ENCODE measurements at places on chromosomes 11 and 22.
A peak's percentile ranks its signal among the peaks of the same experiment; 100 is the strongest.

DNA sequence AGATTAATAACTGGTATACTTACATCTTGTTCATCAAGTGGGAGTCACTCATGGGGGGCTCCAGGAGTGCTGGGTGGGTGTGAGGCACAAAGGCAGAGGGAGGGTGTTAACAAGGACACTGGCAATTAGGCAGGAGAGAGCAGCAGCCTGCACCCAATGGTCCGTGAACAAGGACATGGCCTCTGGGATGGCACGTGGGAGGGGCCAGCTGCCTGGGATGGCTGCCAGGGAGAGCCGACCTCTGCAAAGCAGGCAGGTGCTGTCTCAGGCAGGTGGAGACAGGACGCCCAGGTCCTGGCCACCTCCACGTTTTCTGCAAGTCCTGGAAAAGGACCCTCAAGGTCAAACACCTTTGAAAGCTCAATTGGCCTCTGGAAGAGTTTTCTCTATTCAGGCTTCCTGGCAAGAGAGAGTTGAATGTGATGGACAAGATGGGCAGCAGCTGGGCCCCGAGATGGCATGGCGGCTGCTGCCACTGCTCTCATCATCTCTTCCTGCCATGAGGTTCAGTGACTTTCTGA lies 257.1 kb downstream of the BUD13 start:
- DNase-seq = no peak

DNA sequence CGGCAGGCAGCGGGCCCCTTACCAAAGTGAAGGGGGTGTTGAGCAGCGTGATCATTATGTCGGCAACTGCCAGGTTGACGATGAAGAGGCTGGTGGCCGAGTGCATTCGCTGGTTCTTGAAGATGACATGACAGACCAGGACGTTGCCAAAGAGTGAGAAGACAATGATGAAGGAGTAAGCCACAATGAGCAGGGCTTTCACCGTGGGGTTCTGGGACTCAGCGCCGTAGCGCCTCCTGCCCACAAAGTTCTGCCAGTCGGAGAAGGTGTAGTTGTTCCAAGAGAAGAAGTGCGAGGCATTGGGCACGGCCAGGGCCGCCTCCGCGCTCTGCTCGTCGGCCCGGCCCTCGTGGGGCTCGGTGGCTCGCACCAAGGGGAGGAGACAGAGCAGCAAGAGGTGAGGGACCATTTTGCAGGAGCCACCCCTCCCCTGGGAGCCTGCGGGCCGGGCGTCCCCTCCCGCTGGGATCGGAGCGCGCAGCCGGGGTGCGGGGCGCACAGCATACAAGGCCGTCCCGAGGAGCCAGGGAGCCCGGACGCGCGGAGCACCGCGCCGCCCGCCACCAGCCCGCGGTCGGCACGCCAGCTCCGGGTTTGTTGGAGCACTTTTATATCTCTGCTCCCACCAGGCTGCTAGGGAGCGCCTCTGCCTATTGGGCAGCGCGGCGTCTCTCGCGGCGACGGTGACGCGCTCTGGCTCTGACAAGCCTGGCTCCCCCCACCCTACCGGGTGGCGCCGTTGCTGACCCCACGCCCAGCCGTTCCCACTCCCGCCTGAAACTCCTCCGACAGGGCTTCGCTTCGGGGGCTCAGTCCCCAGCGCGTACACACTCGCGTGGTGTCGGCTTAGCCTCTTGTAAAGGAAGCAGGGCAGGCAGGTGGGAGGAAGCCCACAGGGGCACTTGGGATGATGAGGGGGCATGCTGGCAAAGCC lies at the start of gene GPR83:
Gene GPR83 (minus strand): TSS at position 581 of the 934 bp plus-strand sequence. CDS start 172 bp downstream, at position 409.
- DNase-seq = no peak

DNA sequence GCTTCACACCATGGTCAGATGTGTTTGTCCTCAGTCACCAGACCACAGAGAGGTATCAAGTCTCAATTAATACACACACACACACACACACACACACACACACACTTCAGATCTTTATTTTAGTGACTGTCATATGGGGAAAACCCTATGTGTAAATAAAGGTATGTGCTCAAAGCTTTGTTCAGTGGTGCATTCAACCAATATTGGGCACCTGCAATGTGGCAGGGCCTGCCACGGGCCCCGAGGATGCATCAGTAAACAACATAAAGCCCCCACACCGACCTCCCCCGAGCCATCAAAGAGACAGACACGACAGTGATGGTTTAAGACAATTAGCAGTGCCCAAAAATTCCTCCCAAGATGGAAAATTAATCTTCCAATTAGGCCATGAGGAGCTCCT lies 51.6 kb downstream of the SHANK2 start:
- no peak for DNase-seq

GRCh38 chr11:77038029-77038824 lies 4.0 kb downstream of the B3GNT6 start:
- no peak for DNase-seq

- no peak for DNase-seq
Measured at GRCh38 chr22:40477683-40478337, 107.4 kb downstream of the SGSM3 start.

DNA sequence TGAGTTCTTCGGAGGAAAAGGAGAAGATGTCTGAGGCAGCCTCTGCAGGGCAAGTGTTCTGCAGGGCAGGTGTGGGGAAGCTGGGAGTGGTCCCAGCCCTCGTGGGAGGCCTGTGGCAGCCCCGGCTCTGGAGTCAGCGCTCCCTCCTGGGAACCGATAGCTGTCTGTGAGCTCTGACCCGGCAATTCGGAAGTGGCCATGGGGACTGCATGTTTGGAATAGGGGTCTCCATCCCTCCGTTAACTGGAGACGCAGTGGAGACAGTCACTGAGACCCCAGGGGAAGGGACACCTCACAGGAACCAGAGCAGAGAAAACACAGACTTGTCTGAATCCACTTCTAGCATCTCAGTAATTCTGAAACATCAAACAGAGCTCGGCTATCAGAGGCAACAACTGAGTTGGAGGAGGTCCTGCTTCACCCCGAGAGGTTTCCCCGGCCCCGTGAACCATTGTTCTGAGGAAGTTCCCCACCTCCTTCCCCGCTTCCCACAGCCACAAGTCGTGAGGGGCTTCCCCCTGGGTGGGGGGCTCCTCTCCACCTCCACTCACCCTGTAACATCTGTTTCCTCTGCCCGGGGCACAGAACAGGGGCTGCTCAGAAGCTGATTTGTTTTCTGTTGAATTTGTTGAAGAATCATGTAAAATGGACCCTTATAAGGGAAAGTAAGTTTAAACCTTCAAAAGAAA lies 99.6 kb downstream of the BRD1 start:
- DNase-seq = no peak

DNA sequence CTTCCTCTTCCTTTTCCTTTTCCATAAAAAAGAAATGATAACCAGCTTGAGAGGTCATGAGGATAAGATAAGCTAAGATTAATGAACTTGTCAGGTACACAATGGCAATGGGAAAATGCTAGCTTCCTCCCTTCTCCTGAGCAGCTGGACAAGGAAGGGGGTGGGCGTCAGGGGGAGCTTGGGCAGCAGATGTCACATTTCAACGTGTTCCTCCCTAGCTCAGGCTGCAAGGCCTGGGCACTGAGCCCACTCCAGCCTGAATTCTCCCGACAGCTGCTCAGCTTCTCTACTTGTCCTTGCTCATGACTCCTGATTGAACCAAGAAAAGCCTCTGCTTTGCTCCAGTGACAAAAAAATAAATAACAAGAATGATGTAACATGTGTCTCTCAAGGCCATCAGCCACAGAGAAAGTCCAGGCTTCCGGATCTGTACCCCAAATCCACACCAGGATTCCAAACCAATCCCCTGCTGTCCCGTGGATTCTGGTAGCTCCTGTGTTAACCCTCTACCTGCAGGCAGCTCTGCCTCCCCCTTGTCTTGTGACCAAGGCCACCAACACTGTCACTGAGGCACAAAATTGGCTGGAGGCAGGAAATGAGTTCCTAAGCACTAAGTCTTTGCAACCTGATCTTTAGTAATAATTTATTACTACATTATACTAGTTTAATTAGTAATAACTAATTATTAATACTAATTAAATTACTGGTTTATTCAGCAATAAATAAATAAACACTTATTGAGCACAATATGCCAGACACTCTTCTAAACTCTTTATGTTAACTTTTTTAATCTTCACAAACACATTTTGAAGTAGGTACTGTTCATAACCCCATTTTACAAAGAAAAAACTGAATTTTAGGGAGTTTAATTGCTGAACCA lies 146.5 kb downstream of the CCDC34 start:
- DNase-seq = no peak

- DNase-seq = peak; percentile 81
Measured at GRCh38 chr22:28442264-28442710, 237.4 kb downstream of the TTC28 start.

DNA sequence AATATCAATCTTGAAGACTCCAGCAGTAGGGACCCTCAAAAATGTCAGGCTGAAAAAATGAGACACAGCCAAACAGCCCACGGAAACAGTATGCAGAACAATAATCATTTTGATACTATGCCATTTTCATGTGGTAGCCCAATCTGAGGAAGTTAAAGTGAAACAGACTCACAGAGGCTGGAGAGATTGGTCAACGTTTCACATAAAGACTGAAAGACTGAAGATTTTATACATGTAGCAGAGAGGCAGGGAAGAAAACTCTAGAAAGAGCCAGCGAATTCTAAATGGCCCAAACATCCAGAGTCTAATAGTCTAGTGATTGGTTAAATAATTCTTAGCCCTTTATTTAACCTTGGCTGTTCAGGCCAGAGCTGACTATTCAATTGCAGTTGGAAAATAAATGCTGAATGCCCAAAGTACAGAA lies 49.4 kb downstream of the MAML2 start:
- no peak for DNase-seq

DNA sequence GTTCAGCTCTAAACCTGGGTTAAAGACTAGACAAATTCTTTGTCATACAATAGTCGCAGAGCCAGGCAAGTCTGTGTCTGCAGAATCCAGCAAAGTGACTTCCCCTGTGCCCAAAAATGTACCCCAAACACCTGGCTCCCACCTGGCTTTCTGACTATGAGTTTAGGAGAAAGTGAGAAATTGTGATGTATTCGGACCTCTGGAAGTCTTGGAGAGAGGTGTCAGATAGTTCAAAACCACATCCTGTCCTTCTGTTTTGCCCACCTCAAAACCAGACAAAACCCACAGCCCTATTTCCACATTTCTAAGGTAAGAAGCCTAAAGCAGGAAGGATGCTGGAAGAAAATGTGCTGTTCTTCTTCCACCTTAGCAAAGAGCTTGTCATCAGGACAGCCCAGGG lies 63.8 kb upstream of the CLMP start:
- DNase-seq = no peak

GRCh38 chr11:111777094-111778046 lies 11.2 kb upstream of the PPP2R1B start:
- no peak for DNase-seq

- no peak for DNase-seq
Measured at GRCh38 chr11:32033067-32033466, 57.8 kb upstream of the RCN1 start.

GRCh38 chr22:33652615-33653014 lies 267.7 kb downstream of the LARGE1 start:
- no peak for DNase-seq

DNA sequence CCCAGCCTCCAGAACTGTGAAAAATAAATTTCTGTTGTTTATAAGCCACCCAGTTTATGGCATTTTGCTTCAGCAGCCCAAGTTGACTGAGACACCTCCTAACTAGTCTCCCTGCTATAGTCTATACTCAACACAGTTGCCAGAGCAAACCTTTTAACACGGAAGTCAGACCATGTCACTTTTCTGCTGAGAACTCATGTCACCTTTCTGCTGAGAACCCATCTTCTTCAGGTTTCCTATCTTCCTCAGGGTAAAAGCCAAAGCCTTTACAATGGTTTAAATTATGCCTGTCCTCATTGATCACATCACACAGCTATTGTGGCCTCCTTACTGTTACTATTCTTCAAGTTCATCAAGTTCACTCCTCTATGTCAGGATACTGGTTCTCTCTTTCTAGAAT lies 74.3 kb upstream of the SOX6 start:
- no peak for DNase-seq

DNA sequence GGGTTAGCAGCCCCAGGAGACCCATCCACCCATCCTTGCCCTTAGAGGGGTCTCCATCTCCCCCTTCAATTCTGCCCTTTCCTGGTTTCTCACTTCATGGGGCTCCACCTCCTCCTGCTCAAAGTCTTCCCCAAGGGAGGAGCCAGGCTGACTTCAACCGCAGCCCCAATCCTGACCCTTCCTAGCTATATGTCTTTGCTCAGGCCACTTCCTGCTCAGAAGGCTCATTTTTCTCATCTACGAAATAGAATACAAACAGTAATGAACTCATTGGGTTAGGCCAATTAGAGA lies 24.5 kb downstream of the POU2AF1 start:
- no peak for DNase-seq

GRCh38 chr11:4094348-4095291 lies at the start of gene RRM1:
Gene RRM1 (plus strand): TSS chr11:4094799. CDS start chr11:4095013, 214 bp downstream.
- peak; percentile 97 for DNase-seq

- DNase-seq = no peak
Measured at GRCh38 chr11:34564807-34565241, 51.2 kb upstream of the ELF5 start.

- DNase-seq = no peak
Measured at GRCh38 chr22:43479962-43480361, 68.1 kb downstream of the MPPED1 start.

GRCh38 chr11:34997952-34998528 lies 81.6 kb downstream of the PDHX start:
- no peak for DNase-seq

DNA sequence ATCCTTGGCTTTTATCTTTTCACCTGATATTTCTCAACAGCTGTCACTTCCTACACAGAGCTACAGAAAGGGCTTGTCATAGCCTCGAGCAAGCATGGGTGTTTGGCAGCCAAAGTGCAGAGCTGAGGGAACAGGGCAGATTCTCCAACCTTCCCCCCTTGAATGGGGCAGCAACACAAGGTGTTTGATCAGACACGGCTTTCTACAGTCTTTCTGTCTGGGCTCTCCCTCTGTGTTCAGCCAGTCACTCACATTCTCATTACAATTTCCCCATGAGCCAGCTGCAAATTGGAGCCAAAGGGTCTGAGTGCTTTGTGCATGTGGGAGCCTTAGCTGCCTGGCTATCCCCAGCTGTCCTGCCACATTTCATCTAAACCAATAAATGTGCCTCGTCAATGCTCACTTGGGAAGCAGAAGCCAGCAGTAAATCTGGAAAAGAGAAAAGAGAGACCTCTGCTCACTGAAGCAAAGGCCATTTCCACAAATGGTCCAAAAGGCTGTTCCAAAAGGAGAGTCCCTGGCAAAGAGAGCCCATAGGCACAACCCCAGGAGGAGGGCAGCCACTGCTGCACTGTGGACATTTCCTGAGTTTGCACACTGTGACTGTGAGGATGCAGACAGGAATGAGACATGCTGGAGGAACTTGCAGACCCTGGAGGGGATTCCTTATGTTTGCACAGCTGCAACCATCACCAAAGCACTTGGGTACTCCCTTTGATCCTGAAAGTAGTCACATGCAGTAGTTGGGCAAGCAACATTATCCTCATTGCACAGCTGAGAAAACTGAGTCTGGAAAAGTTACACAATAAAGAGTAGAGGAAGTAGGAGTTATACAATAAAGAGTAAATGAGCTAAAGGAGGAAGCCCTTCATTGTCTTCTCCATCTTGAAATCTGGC lies 186.8 kb downstream of the FAM181B start:
- DNase-seq = no peak

- DNase-seq = no peak
Measured at GRCh38 chr11:486189-486588, 20.9 kb downstream of the RNH1 start.

Measured in activated T-cell treated with anti-CD3 and anti-CD28 coated beads, Interleukin-2, amount 50 U/mL, for 24 hours (primary cell).